ENCODE measurements at places on chromosomes 5 and 9.
A peak's percentile ranks its signal among the peaks of the same experiment; 100 is the strongest.

DNA sequence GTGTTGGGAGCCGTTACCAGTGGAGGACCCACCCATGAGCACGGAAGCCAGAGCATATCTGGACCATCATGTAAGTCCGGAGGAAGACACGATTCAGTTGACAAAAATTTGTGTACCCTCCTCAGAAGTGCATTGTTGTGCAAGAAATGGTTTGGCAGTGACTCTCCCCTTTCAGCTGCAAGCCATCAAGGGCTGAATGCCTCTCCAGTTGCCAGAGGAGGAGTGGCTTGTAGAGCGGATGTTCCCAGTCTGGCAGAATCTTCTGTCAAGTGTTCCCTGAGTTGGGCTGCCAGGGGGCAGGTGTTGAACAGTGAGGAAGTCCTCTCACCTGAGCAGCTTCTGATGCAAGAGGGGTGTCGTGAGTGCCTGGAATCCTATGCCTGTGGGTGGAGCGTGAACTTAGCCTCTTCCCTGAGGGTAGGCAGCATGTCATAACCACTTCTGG, 27.6 kb upstream of the CDKN2AIPNL start:
- DNase-seq: no peak

DNA sequence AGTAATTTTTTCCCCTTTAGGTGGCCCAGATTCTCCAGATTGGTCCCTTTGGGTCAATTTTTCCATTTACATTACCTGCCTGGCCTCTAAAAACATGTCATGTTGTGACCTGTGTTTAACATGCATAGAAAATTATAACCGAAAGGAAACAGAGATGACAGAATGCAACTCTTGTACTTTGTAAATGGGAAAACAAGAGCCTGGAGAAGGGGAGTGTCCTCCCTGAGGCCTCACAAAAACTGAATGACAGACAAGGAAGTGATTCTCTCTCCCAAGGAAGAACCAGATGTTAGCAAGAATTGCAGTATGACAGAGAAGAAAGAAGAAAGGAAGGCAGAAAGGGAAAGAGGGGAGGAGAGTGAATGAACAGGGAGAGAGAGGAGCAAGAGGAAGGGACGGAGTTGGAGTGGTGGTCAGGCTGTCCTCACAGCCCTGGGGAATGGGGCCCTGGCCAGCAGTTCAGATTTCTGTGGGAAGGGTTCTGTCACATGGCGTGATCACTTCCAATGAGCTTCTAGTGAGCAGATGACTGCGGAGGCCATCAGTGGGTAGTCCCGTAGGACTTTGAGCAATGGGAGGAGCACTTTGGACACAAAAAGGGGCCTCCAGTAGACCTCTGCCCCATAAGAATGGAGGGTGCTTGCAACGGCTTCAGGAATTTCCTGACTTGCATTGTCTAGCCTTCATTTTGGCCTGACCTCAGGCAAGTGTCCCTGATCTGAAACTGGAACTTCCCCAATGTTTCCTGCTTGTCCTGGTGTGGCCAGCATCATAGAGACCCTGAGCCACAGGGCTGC, 31.6 kb downstream of the ABLIM3 start:
- no peak for DNase-seq

- no peak for DNase-seq
These were observed 121.1 kb downstream of the CAVIN4 start for GRCh38 chr9:100698945-100699344.

- DNase-seq: peak; percentile 4
These were observed 39.6 kb upstream of the IDNK start for GRCh38 chr9:83583151-83584014.

- no peak for DNase-seq
These were observed 175.8 kb upstream of the GAS1 start for GRCh38 chr9:87122947-87123685.

DNA sequence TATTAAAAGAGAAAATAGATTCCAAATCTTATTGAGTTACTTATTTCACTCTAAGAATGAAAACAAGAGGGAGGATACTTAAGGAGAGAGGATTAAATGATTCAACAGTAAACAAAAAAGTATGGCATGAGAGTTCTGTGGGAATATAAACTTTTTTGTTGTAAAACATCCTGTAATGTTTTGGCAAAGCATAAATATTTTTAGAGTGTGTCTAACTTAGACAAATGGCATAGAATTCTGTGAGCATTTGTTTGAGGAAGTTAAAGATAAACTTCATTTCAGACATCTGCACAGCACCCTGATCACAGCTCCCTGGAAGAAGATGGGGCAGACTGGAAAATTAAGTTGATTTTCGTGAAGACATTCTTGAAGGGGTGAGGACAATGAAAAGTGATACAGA, 246.8 kb upstream of the HAPLN1 start:
- DNase-seq: no peak

Data from GM18507 (cell line).